Activated CD4-positive, alpha-beta T cell treated with anti-CD3 and anti-CD28 coated beads, Interleukin-2, amount 10 ng/mL, durations not matched to agents 24 days and 14 days (primary cell): ENCODE measurements at places on chromosomes 13 and 19. TPM values are rescaled to one million over a fixed set of nuclear protein-coding genes. Genes with fewer than 3 reads are reported as not detected.

Gene LHFPL6
- total RNA-seq: 4.8 TPM in 2 replicates

DNA sequence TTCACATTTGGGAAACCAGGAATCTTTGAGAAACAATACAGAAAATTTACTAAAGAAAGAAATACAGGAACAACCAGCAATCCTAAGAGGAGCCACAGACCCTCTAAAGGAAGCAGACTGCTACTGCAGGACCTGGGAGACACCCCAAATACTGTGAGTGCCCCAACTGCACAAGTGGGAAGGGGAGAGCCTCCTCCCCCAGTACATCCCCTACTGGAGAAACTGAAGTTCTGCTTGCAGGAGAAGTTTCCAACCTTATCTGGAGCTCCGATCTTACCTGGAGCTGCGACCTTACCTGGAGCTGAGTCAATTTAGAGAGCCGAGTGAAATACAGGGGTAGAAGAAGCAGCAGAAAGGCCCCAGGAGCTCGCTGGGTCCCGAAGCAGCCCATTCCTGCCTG, 236.4 kb upstream of the SPRY2 start:
- H3K36me3 ChIP-seq: no peaks in the 10 kb centered on the region
- DNase-seq: no peak
- no peak overlapping the region for H3K4me3 ChIP-seq
- H3K4me1 ChIP-seq: no peaks in the 10 kb centered on the region
- H3K27ac ChIP-seq: no peak overlapping the region

Gene C19orf67
- total RNA-seq: 0.54 and 0.58 TPM in 2 replicates

DNA sequence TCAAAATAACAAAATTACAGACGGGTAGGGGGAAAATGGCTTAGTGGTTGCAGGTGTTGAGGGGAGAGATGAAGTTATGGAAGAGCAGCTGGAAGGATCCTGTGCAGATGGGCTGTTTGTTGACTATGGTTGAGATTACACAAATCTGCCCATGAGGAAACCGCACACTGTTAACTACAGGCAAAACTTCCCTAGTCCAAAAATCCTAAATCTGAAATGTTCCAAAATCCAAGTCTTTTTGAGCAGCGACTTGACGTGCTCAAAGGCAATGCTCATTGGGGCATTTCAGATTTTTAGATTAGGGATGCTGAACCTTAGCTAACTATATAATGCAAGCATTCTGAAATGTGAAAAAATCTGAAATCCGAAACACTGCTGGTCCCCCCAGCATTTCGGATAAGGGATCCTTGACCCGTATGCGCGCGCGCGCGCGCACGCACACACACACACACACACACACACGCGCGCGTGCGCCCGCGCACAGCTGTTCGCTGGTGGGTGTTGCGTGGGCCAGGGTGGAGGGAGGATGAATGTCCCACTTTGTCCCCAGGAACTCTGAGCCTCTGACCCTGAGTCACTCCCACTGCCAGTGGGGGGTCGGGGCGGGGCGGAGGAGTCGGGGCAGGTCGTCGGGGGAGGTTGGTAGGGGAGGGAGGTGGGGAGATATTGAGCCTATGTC, 6.8 kb downstream of the F2RL3 start:
- peaks cover 22% of the 10 kb centered on the region for H3K4me1 ChIP-seq
- H3K4me3 ChIP-seq: peak overlapping the region; percentile 43
- DNase-seq: no peak
- H3K36me3 ChIP-seq: no peaks in the 10 kb centered on the region
- peaks cover 29% of the 10 kb centered on the region for H3K27me3 ChIP-seq

GRCh38 chr19:29677001-29677817, 11.9 kb downstream of the PLEKHF1 start:
- peaks cover 40% of the 10 kb centered on the region for H3K4me1 ChIP-seq
- H3K4me3 ChIP-seq: no peak overlapping the region
- peaks cover 41% of the 10 kb centered on the region for H3K36me3 ChIP-seq
- DNase-seq: no peak
- no peaks in the 10 kb centered on the region for H3K27me3 ChIP-seq
- H3K27ac ChIP-seq: peak overlapping the region; percentile 29

GRCh38 chr19:18109733-18110608, 12.4 kb downstream of the MAST3 start:
- no peaks in the 10 kb centered on the region for H3K27me3 ChIP-seq
- DNase-seq: peak; percentile 89
- peaks cover 16% of the 10 kb centered on the region for H3K4me1 ChIP-seq
- H3K36me3 ChIP-seq: peaks cover 4% of the 10 kb centered on the region
- peak overlapping the region; percentile 80 for H3K4me3 ChIP-seq

- no peak overlapping the region for H3K4me3 ChIP-seq
- DNase-seq: no peak
- no peak overlapping the region for H3K27ac ChIP-seq
- H3K4me1 ChIP-seq: peaks cover 4% of the 10 kb centered on the region
- H3K27me3 ChIP-seq: no peaks in the 10 kb centered on the region
Measured at GRCh38 chr13:60075850-60076249, 87.9 kb downstream of the DIAPH3 start.

Gene TUBB4A
- 2.8 and 3.3 TPM in 2 replicates for total RNA-seq

- H3K4me3 ChIP-seq: no peak overlapping the region
- H3K36me3 ChIP-seq: no peaks in the 10 kb centered on the region
- peaks cover 39% of the 10 kb centered on the region for H3K4me1 ChIP-seq
- H3K27me3 ChIP-seq: no peaks in the 10 kb centered on the region
- no peak for DNase-seq
Measured at GRCh38 chr13:50592412-50593155, 250.9 kb downstream of the DLEU7 start.

GRCh38 chr13:29576581-29576980, 18.9 kb downstream of the SLC7A1 start:
- H3K4me1 ChIP-seq: peaks cover 28% of the 10 kb centered on the region
- H3K27me3 ChIP-seq: no peaks in the 10 kb centered on the region
- peaks cover 17% of the 10 kb centered on the region for H3K36me3 ChIP-seq
- DNase-seq: no peak
- no peak overlapping the region for H3K4me3 ChIP-seq
- H3K27ac ChIP-seq: no peak overlapping the region

GRCh38 chr13:23956106-23956505, 58.8 kb upstream of the C1QTNF9B start:
- H3K4me1 ChIP-seq: peaks cover 30% of the 10 kb centered on the region
- H3K27me3 ChIP-seq: peaks cover 11% of the 10 kb centered on the region
- no peak overlapping the region for H3K27ac ChIP-seq
- no peaks in the 10 kb centered on the region for H3K36me3 ChIP-seq

DNA sequence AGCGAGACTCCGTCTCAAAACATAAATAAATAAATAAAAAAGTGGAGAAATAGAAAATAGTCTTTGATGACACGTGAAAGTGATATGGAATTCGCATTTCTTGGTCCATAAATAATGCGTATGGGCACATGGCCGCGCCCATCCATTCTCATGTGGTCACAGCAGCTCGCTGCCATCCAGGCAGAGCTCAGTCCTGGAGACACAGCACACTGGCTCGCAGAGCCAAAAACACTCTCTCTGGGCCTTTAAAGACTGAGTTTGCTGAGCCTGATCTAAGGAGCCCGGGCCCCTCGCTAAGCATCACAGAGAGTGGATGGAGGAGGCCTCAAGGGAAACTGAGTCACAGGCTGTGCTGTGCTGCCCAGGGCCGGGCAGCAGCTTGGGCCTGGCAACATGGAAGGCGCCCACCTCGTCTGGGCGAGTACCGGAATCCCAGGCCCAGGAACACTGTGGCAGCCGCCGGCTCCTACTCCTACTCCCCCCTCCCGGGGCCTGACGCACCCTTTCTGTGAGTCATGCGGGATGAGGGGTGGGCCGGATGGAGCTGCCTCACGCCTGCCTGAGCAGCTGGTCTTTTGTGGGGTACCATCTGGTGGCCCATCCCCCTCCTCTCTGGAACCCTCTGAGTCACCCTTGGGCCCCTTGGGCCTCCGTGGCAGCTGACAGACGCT, 28.9 kb upstream of the CACTIN start:
- peaks cover 10% of the 10 kb centered on the region for H3K36me3 ChIP-seq
- H3K27me3 ChIP-seq: no peaks in the 10 kb centered on the region
- no peak overlapping the region for H3K4me3 ChIP-seq
- no peaks in the 10 kb centered on the region for H3K4me1 ChIP-seq
- no peak for DNase-seq
- no peak overlapping the region for H3K27ac ChIP-seq

GRCh38 chr13:113105921-113106452, 396 bp downstream of the F7 start:
- DNase-seq: no peak
- no peaks in the 10 kb centered on the region for H3K4me1 ChIP-seq
- H3K27me3 ChIP-seq: peaks cover 7% of the 10 kb centered on the region
- no peak overlapping the region for H3K4me3 ChIP-seq
- H3K36me3 ChIP-seq: peaks cover 4% of the 10 kb centered on the region
- no peak overlapping the region for H3K27ac ChIP-seq

DNA sequence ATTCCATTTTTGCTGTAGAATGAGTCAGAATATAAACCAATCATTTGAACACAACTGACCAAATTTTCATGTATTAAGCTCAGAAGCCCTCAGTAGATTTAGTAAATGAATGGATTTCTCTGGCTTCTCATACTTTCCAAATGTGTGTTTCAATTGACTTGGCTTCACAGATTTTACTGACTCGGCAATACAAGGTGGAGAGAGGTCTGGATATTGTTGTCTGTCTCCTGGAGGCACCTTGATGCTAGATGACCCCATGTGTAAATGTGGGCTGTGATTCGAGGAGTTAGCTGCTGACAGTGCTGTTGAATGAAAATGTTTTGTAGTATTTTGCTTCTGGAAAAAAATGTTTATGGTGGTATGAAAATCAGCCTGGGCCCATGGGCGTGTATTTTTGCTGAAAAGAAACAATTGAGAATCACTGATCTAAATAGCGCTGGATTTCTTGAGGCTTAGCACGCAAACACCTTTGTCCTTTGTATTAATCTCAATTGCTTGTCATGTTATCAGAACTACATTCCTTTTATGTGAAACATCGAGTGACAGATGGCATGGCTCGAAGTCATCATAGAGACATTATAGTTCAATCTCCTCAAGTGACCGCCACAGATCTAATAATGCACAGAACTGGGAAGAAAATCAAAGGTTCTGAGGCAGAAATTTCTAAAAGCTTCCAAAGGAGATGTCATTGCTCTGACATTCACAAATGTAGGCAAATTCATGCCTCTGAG, 41.2 kb upstream of the UBAC2 start:
- H3K4me1 ChIP-seq: no peaks in the 10 kb centered on the region
- peaks cover 26% of the 10 kb centered on the region for H3K27me3 ChIP-seq
- H3K4me3 ChIP-seq: no peak overlapping the region
- H3K27ac ChIP-seq: no peak overlapping the region
- DNase-seq: no peak
- H3K36me3 ChIP-seq: no peaks in the 10 kb centered on the region

DNA sequence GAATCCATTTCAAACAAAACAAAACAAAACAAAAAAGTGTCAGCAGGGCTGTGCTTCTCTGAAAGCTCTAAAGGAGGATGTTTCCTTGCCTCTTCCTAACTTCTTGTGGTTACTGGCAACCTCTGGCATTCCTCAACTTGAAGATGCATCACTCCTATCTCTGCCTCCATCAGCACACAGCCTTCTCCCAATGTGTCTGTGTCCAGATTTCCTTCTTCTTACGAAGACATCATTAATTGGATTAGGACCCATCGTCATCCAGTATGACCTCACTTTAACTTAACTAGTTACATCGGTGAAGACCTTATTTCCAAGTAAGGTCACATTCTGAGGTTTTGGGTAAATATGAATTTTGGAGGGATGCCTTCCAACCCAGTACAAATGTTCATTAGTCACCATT, 33.8 kb upstream of the GTF2F2 start:
- H3K4me1 ChIP-seq: no peaks in the 10 kb centered on the region
- H3K27me3 ChIP-seq: peaks cover 4% of the 10 kb centered on the region
- no peaks in the 10 kb centered on the region for H3K36me3 ChIP-seq
- no peak overlapping the region for H3K27ac ChIP-seq
- no peak overlapping the region for H3K4me3 ChIP-seq
- no peak for DNase-seq

DNA sequence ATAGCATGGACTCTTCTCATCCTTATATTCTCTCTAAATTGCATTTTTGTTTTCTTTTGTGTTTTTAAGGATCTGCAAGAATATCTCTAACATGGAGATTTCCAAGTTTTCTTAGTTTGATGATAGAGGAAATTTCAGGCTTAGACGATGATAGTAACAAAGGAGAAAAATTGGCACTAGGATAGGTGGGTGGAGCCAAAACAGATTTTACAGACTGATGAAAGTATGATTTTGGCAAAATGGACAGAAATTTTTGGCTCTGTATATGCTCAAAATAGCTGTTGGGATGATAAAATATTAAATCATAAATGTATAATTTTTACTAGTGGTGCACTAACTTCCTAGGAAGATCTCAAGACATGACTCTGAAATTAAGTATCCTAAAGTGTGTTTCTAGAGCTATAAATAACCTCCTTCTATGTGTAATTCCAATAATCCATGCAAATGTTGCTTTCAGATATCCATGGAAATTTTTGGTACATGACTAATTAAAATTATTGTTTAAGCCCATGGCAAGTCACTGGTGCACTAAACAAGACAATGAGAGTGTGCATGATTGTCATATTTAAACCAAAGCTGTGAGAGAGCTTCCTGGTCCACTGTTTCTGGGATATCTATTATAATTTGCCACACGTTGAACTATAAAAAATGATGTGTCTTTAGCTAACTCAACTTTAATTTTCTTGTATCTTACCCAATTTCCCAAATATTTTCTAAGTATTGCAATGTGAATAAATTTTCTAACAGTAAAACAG, 55.8 kb upstream of the NBEA start:
- no peak for DNase-seq
- H3K27me3 ChIP-seq: no peaks in the 10 kb centered on the region
- H3K36me3 ChIP-seq: no peaks in the 10 kb centered on the region
- H3K4me1 ChIP-seq: no peaks in the 10 kb centered on the region

DNA sequence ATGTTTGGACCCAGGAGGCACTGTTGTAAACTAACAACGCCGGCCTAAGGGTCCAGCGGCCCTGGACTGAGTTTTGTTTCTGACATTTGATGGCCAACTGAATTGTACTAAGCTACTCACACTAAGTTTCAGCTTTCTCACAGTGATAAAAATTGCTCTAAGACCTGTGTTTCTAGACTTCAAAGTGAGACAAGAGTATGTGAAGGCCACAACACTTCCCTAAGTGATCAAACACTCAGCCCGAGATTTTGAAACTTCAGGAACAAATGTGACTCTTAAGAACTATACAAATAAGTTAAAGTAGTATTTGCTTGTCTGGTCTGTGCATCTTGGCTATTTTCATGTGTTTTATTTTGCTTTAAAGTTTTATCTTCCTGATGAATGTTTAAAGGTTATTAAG, 30.2 kb downstream of the EFNB2 start:
- no peak for DNase-seq
- no peaks in the 10 kb centered on the region for H3K36me3 ChIP-seq
- H3K4me1 ChIP-seq: peaks cover 2% of the 10 kb centered on the region

Gene ZNF546
- total RNA-seq: 4.4 and 6.7 TPM in 2 replicates

- H3K27ac ChIP-seq: no peak overlapping the region
- no peaks in the 10 kb centered on the region for H3K27me3 ChIP-seq
- H3K4me1 ChIP-seq: no peaks in the 10 kb centered on the region
- no peaks in the 10 kb centered on the region for H3K36me3 ChIP-seq
- no peak overlapping the region for H3K4me3 ChIP-seq
Measured at GRCh38 chr19:53696951-53697350, 65.2 kb downstream of the DPRX start.

GRCh38 chr13:20964904-20965303, 62.4 kb upstream of the XPO4 start:
- H3K27ac ChIP-seq: no peak overlapping the region
- H3K36me3 ChIP-seq: no peaks in the 10 kb centered on the region
- peaks cover 18% of the 10 kb centered on the region for H3K27me3 ChIP-seq
